KG1 (cell line): ENCODE measurements at places on chromosomes 6 and 20.
A peak's percentile ranks its signal among the peaks of the same experiment; 100 is the strongest.

DNA sequence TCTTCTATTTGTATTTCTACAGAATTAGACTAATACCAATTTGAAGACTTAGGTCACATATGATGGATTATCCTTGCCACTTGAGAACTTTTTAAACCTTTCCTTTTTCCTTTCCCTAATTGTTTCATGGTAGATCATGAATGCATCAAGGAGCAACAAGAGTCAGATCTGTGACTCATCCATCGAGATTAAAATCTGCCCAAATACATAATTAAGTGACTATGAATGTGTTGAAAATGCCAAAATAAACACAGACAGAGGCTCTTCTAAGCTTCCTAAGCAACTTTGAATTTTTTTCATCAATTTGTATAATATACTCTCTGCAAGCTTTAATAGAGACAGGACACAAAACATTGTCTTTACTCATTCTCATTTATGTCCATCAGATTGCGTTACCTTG, 23.5 kb upstream of the HTR1E start:
- DNase-seq, result no peak

GRCh38 chr20:57543754-57544153, 17.2 kb upstream of the PCK1 start:
- DNase-seq, result no peak

GRCh38 chr6:7108196-7108963, 619 bp downstream of the RREB1 start:
- no peak for DNase-seq

DNA sequence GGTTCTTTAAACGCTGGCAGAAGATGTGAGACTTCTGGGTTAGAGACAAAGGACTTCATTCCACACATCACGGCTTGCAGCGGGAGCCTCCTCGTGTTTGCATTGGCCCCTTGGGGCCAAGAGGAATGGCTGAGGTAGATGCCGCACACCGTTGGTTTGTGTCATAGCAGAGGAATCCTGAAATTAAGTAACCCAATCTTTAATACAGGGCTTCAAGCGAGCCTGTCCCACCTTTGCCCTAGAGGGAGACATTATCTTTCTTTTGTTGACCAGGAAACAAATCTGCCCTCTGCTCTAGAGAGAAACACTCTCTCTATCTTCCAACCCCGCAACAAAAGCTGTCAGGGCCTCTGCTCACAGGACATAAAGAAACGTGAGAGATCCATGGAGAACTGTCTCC, 277.5 kb upstream of the ZFP64 start:
- DNase-seq, result no peak

DNA sequence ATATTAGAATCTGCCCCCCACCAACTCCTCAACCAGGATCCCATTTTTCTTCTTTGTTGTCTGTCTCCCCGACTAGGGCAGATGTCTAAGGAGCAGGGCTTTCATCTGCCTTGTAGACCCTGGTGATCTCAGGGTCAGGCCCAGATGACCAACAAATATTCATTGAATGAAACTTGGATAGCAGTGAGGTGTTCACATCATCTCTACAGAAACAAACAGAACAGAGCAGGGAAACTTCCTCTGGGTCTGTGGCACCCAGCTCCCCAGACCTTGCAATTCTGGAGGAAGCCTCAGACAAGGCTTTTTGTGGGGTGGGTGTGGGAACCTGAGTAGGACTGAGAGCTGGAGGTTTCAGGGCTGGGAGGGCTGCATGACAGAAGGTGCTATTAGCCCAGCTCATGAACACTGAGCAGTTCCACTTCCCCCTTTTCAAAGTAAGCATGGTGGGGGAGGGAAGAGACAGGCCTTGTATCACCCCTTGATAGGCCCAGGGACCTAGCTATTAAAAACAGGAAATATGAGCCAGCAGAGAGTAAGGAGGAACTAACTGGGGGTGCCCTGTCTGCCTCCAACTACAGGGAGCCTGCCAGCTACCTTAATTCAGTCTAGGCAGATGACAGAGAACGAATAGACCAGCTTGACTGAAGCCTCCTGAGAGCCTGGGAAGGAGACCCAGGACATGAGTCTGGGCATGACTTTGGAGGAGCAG, 37.3 kb upstream of the TOP1 start:
- DNase-seq, result peak; percentile 94

DNA sequence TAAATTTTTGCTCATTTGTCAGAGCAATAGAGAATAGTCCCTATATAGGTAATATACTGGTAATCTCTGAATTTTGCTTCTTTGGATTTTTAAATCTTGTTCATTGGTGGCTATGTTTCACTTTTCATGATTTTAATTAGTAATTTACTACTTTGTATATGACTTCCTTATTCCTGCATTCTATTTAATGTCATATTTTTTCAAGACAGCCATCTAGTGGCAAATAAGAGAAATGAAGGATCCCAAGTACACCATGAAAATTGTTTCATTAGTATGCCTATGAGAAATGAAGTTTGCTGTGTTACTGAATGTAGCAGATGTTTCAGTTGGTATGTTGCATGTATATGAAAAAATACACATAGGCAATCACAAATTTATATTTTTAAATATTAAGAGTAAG, 82.4 kb downstream of the ZNF292 start:
- DNase-seq, result no peak

- DNase-seq, result no peak
Observed at GRCh38 chr6:158038291-158039177, 56.9 kb downstream of the SYNJ2 start.

GRCh38 chr6:73691512-73691911, 4.5 kb upstream of the CD109 start:
- DNase-seq, result no peak

DNA sequence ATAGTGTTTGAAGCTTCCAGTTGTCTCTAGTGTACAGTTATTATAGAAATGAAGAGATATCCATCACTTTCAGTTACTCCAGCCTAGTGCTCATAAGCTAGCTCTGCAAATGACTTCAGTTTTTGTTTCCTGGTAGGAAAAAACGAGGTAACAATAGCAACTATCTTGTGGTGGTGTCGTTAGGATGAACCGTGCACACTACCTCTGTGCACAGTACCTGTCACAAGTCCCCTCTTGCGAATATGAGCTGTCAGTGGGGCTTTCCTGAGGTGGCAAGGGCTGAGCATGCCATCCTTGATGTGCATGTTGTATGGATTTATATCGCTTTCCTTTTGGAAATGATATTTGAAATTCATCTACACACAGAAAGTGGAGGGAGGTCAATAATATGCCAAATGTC, 151.8 kb downstream of the ARID1B start:
- DNase-seq, result no peak
